NCI-H187 treated with DMSO at 0.1 percent for 48 hours (cell line): ENCODE measurements at places on chromosomes 16 and 17.

- DNase-seq: no peak
These were observed 5.6 kb upstream of the COG1 start for GRCh38 chr17:73187203-73187769.

DNA sequence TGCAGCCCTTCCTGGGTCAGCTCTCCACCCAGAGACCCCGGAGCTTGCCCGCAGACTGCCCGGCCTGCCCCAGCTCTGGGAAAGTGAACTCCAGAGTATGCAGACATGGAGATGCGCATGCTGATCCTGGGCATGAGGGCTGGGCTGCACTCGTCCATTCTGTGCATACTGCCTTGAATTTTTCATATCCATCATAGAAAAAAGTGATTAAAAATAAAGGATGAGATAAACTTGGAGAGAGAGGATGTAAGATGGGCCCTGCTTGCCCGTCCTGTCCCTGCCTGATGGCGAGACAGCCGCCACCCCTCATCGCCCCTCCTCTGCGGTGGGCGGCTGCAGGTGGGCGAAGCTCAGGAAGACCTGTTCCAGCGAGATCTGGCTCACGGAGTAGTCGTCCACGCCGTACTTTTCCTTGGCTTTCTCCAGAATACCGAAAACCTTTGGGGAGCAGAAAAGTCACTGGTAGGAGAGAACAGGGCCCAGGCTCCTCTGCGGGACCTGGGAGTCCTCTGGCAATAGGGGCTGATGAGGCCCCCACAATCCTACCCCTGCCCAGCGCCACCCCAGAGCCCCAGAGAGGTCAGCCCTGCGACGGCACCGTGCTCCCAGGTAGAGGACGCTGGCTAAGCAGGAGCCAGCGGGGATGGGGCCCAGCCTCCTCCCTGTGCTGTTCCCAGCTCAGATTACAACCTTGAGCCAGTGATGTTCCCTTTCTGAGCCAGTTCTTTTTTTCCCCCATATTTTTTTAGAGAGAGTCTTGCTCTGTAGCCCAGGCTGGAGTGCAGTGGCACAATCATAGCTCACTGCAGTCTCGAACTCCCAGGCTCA lies 8.7 kb upstream of the RNPS1 start:
- DNase-seq: no peak

DNA sequence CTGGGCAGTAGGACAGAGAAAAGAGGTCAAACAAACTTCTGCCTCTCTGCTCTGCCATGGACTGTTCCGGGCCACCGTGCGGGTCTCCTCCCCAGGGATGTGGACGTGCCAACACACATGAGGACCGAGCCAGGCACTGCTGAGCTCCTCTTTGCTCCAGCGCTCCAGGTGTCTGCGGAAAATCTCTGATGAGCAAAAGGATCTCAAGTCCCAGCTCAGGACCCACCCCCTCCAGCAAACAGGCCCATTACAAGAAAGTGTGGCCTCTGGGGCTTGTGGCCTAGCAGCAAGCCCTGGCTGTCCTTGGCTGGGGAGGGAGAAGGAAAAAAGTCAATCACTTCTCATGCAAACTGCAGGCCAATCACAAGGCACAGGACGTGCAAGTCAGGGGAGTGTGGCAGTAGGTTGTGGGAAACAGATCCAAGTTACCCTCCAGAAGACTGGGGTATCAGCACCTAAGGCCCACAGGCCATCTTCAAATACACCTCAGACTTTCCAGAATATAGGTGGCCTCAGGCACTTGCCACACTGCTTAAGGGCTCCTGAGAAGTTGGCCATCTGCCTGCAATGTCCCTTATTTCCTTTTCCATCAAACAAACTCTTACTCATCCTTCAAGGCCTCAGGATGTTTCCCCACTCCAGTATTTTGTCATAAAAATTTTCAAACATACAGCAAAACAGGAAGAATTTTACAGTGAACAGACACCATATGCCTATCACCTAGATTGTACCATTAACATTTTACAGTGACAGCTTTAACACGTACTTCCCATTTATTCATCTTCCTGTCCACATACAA lies 36.0 kb upstream of the SREBF1 start:
- no peak for DNase-seq

DNA sequence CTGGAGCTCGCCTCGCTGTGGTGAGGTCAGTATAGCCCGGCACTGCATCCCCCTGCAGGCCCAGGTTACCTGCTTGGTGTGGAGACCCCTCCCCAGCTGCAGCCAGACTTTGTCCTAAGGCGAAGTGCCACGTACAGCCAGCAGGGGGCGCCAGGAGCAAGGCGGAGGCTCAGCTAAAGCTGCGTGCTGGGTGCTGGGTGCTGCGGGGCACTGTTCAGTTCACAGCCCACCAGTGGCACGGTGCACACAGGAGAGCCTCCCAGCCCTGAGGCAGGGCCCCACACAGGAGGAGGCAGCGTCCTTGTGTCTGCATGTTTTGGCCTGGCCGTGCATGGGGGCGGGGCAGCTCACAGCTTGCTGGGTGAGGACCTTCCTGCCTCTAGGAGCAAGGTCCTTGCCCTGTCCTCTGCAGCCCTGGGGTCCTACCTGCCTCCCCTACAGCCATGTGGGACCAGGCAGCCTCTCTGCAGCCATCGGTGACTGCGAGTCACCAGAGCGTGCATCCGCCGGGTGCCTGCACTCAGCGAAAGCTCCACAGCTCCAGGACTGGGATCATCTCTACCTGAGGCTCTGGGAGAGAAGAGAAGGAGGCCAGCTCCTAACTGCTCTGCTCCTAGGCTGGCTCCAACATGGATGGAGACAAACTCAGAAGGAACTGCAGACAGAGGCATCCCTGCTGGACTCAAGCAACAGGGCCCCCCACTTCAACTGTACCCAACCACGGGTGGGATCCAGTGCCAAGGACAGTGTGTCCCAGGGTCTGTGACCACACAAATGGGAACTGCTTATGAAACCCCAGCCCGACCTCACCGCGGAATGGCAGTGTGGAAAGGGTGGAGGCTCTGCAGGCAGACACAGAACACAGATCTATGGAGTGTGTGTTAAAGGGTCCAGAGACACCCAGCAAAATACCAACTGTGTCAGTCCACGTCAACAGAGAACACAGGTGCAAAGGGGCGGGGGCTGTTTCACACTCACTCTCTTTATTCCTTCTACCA lies 19.0 kb downstream of the SLC7A5 start:
- no peak for DNase-seq

- no peak for DNase-seq
These were observed 20.1 kb downstream of the NDEL1 start for GRCh38 chr17:8455665-8456209.

- DNase-seq: no peak
These were observed 4.0 kb downstream of the BHLHA9 start for GRCh38 chr17:1274245-1274608.

DNA sequence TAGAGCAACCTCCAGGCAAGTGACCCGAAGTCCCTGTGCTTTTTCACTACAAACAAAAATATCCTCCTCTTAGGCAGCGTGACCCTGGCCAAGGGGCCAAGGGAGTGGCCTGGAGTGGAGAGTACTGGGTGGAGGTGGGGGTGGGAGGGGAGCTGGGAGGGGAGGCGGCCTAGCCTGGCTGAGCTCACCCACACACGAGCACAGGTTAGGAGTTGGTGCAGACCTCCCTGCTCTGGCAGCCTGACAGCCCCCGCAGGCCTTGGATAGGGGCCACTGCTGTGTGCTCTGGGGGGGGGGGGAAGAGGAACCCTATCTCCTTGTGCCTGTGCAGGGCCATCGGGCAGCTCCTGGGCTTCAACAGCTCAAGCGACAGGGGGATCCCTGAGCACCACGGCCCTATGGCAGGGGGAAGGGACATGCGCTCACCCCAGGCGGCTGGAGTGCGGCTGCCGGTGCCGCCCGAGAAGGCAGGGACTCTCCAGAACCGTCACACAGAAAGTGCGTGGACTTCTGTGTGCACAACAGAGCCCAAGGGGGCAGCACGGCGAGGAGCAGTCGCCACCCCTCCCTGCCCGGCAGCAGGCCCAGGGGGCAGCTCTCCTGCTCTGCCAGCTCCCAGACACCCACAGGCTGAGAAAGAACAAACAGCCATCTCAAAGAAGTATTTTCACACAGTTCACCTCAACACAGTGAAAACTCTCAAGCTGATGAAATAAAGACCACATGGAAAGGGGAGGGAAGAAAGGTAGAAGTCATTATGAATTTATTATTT lies 13.3 kb downstream of the SLC16A3 start:
- DNase-seq: no peak

- no peak for DNase-seq
These were observed 108.6 kb downstream of the CMIP start for GRCh38 chr16:81553080-81553813.

DNA sequence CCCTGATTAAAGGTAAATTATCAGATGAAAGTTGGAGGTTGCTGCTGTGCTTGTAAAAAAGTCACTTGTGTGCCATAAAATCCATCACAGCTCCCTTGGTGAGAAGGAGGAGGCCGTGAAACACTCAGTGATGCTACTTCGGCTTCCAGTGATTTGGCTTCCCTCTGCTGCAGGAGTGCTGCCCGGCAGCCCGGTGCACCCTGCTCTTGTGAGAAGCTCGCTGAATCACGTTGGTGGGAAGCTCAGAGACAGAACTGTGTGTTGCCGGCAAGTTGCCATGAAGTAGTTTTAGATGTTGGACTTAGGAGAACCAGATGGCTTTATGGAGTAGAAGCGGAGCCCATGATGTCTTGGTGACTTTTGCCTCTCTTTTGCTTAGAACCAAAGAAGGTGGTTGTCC lies 33.3 kb downstream of the MSI2 start:
- DNase-seq: no peak

- no peak for DNase-seq
These were observed 127.9 kb downstream of the AXIN2 start for GRCh38 chr17:65433592-65433991.

DNA sequence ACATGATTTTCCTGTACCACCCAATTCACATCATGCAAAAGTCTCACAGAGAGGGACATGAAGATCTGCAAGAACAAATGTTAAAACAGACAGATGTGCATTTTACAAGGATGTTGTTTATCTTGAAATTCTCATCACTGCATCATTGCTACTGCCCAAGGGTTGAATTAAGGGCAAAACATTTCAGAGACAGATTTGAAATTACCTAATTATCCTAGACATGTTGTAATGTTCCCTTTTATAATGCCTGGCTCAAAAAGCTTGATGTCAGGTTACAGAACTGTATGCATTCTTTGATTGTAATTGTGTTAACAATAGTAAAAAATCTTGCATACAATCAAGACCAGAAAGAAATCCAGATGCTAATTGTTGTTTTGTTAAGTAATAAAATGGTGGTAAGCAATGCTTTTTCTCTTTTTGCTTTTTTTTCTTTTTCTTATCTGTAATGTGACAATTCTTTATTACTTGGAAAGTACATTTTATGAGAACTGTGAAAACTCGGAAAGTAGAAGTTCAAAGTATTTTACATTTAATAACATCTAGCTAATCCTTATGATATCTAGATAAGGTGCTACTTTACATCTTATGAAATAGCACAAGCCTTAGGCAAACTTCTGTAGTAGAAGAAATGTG lies 3.6 kb upstream of the DUSP14 start:
- DNase-seq: no peak

DNA sequence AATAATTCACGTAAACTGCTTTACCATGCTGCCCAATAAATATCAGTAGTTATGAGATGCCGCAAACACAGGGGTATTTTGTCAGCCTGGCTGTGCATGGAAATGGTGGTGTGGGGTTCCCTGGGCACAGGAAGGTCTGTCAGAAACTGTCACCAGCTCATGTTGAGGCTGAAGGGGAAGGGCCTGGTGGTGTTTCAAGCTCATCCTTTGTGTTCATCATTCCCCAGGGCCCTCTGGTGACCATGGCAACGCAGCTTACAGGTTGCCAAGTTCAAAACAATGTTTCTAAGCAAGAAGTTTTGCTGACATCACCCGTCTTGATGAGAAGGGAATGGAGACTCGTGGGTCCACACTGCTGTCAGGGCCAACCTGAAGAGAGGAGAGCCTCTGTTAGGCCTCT lies 348.9 kb upstream of the C16orf82 start:
- no peak for DNase-seq

DNA sequence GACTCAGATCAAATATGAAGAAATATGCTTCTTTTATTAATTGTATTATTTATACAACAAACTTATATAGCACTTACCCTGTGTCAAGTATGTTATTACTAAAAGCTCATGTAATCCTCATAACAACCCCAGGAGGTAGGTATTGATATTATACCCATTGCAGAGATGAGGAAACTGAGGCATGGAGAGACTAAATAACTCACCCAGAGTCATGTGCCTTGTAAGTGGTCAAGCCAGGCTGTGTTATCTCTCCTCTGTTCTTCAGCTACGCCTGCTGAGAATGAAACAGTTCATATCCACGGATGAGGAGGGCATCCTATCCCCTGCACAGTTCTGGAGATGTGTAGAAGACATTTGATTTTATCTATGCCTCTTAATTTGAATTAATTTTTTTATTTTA lies 78.1 kb downstream of the RBBP6 start:
- DNase-seq: no peak

DNA sequence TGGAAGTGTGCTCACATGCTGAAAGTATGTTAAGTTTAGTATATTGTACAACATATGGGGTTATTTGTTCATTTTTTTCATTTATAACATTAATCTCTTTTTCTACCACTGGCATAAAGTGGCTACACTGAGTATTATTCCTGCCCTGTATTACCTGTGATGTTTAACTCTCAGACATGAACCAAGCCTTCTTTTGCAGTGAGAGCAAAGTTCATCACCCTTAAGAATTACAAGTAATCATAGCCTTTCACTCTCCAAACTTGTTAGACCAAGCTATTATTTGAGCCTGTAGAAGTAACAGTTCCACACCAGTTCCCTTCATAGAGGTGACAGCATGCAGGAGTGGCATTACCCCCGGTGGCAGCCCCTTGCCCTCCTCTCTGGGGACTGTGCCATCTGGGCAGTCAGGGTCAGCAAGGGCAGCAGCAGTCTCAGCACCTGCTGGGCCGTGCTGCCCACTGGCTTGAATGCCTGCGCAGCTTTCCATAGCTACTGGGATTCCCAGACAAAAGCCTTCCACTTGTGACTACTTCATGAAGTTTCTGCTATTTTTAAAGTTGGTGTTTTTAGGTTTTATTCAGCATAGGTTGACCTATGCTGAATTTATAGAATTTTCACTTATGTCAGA lies 71.3 kb downstream of the TMC6 start:
- no peak for DNase-seq

DNA sequence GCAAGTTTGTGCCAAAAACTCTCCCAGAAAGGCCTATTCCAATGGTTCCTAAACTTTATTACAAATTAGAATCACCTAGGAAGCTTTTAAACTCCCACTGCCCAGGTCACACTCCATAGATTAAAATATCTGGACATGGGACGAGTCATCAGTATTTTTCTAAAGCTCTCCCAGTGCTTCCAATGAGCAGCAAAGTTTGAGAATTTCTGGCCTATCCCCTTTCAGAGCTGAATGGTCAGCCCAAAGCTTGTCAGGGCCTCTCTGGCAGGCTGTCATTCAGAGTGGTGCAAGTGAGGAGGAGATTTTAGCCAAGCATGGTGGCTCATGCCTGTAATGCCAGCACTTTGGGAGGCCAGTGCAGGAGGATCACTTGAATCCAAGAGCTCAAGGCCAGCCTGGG lies 2.4 kb downstream of the BCL6B start:
- DNase-seq: no peak

- no peak for DNase-seq
These were observed 44.4 kb upstream of the SCNN1B start for GRCh38 chr16:23257682-23258081.
